ENCODE measurements at places on chromosomes 3 and 15. TPM values are rescaled to one million over a fixed set of nuclear protein-coding genes. Genes with fewer than 3 reads are reported as not detected.

SLC28A2 gene
- total RNA-seq: not detected

MUC20 gene
- total RNA-seq: 42.6 TPM

GRCh38 chr15:90016721-90017120 lies 15.6 kb downstream of the ZNF710 start:
- DNase-seq: no peak

GRCh38 chr3:41457176-41457575 lies 257.9 kb downstream of the CTNNB1 start:
- no peak for DNase-seq

GRCh38 chr3:28951772-28952556 lies 328.9 kb upstream of the RBMS3 start:
- no peak for DNase-seq

DNA sequence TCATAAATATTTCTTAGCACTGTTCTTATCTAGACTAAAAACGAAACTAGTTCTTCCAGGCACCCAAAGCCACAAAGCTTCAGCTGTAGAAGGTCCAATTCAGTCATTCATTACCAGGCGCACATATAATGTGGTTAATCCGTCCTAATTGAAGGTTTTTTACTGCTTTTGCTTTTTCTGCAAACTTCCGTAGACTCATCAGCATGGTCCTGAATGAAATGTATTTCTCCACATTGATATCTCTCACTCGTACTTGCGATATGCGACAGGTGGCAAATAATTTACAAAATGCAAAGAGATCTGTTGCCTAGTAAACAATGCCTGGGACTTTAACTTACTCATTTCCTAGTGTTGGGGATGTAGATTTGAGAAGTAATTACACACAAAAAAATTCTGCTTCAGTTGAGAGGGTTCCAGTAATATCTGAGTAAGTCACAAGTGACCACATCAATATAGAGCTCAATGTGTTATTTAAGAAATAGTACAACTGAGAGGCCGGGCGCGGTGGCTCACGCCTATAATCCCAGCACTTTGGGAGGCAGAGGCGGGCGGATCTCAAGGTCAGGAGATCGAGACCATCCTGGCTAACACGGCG lies 75.0 kb upstream of the MBNL1 start:
- DNase-seq: no peak
